ENCODE measurements at places on chromosomes 3 and 15.
A peak's percentile ranks its signal among the peaks of the same experiment; 100 is the strongest.

GRCh38 chr3:72034986-72035385, 250.0 kb upstream of the PROK2 start:
- DNase-seq: no peak

- DNase-seq: peak; percentile 5
Observed at GRCh38 chr15:60301024-60301423, 96.8 kb downstream of the ANXA2 start.

- DNase-seq: no peak
Observed at GRCh38 chr3:133441867-133442270, 42.0 kb downstream of the BFSP2 start.

GRCh38 chr3:86887876-86888275, 103.1 kb downstream of the VGLL3 start:
- DNase-seq: peak; percentile 31

DNA sequence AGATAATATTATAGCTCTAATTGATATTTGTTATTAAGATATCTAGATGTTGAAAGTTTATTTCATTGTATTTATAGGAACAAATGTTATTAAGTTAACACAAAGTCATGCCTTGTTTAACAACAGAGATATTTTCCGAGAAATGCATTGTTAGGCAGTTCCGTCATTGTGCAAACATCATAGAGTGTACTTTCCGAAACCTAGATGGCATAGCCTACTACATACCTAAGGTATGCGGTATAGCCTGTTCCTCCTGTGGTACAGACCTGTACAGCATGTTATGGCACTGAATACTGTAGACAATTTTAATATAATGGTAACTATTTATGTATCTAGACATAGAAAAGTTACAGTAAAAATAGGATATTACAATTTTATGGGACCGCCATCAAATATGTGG, 114.3 kb downstream of the NAALADL2 start:
- DNase-seq: no peak

- DNase-seq: peak; percentile 91
Observed at GRCh38 chr15:32919749-32920414, 202.1 kb downstream of the GREM1 start.

DNA sequence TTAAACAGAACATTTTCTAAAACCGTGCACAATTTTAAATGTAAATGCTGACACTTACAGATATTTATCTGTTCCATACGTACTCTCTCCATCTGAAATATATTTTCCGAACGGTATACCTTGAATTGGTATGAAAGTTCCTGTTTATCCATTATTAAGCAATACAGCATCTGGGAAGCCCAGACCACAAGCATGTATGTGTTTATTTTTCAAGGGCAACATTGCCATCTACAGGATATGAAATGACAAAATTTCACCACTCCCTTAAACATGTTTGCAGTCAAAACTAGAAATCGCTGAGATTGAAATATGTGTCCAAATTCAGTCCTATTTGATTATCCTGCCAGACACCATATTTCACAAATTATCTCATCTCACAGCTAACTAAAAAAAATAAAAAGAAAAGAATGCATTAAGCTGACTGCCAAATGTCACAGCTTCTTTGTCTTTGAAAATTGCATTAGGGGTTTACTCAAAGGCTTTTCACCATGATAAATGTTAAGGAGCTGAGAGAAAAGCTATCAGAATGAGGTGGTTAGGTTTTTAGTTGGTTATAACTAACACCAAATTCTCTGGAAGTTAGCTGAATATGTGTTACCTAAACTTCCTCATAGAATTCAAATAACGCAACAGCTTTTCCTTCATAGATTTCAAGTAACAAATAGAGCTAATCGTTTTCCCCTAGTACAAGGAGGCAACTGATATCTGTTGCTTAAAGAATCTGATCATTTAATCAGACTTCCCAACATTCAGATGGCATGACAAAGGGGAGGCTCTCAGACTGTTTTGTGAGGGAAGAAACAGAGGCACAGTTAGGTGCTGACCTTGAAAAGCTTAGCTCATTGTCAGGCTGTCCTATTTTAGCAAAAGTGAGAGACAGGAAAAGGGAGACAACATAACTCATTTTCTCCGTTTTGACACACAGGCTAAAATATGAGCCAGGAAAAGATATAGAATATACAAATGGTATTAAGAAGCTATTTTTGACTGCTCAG, 533.1 kb downstream of the TBL1XR1 start:
- DNase-seq: peak; percentile 70

- peak; percentile 69 for DNase-seq
Observed at GRCh38 chr15:42704492-42704926, 32.4 kb downstream of the CDAN1 start.

GRCh38 chr15:27486683-27487647, 516.0 kb downstream of the GABRG3 start:
- DNase-seq: no peak

DNA sequence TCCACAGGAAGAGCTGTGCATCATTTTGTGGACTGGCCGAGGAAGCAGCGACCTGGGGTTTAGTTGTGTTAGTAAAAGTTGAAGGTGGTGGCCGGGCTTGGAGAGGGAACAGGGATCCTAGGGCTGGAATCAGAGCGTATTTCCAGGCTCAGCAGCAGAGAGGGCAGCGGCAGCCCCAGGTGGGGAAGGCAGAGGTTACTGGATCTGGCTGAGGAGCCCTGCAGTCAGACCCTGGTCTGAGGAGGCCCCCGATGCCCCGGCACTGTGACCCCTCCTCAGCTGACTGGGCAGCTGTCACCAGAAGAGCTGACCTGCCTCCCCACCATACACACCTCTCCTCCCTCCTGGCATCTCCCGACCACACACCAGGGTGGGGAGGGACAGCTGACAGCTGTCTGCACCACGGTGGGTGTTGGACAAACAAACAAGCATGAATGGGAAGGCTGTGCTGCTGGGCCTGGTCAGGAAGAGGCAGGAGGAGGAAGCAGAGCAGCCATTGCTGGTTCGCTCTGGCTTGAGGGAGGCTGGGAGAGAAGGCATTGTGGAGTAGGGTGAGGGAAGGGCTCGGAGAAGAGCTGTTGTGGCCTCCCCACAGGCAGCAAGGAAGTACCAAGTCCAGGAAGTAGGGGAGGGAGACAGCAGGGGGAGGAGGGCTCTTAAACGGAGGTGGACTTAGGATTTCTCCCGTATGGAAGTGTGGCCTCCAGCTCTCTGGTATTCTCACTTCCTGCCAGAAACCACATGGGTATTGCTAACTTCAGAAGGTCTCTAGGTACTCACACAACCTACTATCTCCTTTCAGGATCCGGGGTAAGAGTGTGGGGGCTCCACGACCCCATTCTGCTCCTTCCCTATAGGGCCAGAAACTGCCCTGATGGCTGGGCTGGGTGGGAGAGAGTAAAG, 49.5 kb upstream of the HACD2 start:
- peak; percentile 31 for DNase-seq

DNA sequence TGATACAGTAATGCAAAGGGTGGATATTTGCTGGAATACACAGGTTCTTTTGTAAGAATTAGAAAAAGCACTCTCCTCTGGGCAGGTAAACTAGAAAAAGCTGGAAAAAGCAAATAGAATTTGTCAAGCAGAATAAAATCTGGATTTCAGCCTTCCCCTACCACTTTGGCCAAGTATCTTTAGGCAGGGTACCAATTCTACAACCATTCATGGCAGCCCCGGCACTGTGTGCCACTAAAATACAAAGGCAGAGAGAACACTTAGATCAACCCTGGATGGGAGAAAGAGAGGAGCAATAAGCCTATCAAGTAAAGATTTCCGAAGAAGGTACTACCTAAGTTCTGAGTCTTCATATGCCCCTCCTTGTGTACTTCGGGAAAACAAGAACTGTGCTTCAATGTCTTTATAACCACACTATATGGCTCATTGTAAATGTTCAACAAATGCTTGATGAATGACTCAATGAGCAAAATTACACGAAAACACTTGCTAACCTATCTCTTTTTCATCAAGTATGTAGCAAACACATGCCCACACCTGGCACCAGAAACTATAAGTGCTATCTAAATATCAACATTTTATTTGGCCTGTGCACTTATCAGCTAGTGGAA, 20.8 kb downstream of the STAG1 start:
- DNase-seq: peak; percentile 8

- no peak for DNase-seq
Observed at GRCh38 chr3:61932499-61932898, 371.1 kb downstream of the PTPRG start.

DNA sequence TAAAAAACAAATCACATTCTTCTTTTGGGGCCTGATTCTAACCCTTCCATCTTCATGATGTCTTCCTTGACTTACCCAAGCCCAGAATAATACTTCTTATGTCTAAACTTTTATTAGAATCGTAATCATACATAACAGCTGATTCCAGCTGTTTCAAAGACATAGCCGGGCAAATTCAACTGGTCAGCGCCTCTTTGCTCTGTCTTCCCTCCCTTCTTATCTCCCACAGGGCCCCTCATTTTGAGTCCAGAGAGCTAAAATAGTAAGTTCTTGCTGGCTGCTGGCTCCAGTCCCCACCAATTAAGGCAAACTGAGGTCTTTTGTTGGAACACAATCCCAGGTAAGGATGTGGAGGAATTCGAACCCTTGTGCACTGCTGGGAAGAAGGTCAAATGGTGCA, 108.6 kb downstream of the ADCY5 start:
- DNase-seq: no peak

- peak; percentile 88 for DNase-seq
Observed at GRCh38 chr15:89143503-89144162, 55.4 kb downstream of the ABHD2 start.

DNA sequence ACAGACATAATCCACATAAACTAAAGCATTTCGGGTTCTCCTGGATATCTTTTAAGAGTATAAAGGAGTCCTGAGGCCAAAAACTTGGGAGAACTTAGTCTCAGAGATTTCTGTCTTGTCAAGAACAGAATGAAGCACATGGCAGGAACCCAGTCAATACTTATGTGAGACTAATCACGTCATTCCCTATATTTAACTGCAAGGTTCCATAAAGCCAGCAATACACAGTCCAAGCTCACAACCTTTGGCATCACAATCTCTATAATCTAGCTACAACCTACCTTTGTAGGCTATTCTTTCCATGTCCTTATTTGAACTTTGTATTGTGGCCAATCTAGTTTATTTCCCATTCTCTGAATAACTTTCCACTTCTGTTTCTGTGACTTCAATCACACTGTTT, 68.9 kb upstream of the CSPG5 start:
- DNase-seq: no peak

DNA sequence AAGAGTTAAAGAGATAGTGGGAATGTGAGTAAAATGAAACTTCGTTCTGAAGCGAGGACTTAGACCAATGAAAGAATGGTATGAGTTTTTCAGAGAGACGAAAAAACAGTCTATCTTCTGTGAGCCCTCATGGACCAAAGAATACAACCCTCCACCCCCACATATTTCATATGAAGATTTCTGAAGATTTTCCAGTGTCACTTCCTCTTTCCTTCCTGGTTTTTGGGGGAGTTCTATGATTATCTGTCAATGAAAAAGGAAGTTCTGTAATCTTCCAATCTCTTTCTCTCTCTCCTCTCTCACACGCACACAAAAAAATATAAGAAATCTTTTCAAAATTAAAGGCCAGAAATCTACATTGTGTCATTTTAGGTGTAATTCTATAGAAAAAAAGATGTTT, 27.7 kb downstream of the CMSS1 start:
- no peak for DNase-seq

GRCh38 chr15:55084216-55084615, 112.5 kb downstream of the RSL24D1 start:
- no peak for DNase-seq

- DNase-seq: peak; percentile 42
Observed at GRCh38 chr3:183253528-183254486, 754 bp downstream of the B3GNT5 start.
